EL (cell line): ENCODE measurements at places on chromosomes 3 and 15.

DNA sequence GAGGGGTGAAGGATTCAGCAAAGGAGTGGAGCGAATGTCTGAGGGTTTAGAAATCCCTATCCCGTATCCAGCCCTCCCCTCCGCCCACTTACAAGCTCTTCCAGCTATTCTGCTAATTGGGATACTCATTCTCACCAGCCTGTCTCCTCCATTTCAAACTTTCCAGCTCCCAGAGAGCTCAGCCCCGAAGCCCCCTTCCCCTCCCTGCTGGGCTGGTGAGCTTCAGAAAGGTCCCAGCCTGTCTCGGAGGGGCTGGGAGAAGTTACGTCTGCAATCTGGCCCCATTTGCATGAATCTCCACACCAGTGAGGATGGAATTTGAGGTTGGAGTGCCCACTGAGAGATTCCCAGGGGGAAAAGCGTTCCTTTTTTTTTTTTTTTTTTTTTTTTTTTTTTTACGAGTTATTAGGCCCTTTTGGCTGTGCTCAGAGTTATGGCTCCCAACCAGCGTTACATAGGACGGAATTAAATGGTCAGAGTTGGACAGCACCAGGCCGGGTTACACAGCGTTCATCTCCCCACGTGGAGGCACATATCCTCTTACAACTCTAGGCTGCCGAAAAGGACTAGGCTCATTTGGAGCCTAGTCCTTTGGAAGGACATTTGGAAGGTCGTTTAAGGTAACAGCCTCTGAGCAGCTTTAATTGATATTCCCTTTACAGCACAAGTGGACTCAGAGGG is 34.6 kb downstream of the FGD5 start:
- DNase-seq: no peak

GRCh38 chr3:976006-976405 is 116.8 kb upstream of the CNTN6 start:
- no peak for DNase-seq

DNA sequence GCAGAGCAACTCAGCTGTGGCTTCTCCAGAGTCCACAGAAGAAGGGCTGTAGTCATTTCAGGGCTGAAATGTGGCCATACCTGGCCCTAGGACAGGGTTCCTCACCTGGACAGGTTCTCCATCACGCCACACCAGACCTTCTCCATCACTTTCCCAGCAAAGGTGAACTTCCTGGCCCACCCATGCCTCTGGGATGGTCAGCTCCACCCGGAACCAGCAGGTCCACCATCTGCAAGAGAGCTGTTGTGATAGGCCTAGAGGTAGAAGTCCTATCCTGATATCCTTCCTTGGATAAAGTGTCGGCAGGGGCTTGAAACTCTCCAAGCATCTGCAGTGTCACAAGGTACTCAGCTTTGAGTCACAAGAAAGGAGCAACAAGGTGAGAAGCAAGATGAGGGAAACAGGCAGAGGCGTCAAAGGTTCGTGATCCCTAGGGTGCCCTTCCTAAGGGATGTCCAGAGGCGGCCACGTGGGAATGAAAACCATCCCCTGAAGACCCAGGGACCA is 948 bp downstream of the MAN2C1 start:
- DNase-seq: no peak

- peak; percentile 57 for DNase-seq
These were observed 120.9 kb downstream of the SAMMSON start for GRCh38 chr3:70120357-70120966.

- no peak for DNase-seq
These were observed 25.3 kb downstream of the MEF2A start for GRCh38 chr15:99590913-99591646.

DNA sequence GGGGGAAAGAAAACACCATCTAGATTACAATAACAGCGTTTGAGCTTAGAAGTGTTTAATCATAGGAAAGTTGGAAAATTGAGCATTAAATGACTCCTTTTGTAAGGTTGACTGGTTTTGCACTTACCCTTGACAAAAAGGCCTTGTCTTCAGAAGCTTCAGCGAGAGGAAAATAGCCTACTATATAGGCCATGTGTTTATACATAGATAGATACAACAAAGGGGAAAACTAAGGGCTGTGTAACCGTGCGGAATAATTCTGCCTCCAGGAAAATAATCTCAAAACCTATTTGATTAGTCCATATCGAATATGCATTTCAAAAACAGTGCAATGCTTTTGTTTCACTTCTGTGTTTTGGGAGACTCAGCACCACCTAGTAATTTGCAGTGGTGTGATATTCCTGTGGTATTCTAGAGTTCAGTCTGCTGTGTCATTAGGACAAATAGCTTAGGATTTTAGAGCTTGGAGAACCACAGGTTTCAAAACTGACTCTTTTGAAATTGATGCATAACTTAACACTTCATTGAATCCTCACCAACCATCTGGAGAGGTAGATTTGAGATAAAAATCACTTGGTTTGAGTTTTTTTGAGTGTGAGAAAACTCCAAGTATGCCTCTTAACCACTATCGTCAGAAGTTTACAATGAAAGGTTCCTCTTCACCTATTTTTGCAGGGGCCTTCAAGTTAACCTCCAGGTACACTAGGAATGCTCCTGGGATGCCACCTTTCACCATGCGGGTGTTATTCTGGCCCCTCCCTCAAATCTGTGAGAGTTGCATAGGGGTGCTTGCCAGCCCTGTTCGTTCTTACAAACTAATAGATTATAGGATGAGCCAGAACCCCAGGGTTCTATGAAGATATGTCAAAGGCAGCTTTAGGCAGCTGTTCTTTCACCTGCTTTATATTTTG is 1.9 kb downstream of the ARHGAP31 start:
- peak; percentile 29 for DNase-seq

GRCh38 chr15:31393444-31394091 is 66.9 kb downstream of the KLF13 start:
- DNase-seq: no peak

DNA sequence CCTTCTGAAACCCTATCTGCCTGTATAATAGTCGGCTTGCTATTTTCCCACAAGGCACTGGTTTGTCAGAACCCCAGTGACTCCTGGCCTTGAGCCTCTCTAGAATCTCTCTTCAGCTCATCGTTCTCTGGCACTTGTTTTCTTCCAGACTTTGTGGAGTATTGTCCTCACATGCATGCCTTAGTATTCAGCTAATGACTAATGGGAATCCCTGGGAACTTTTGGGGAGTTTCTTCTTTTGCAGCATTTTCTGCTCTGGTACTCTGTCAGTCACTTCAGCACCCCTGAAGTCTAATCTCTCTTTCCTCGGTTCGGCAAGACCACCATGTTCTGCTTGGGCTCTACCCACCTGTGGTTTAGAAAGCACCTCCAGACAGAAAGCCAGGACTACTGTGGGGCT is 35.8 kb upstream of the THRB start:
- DNase-seq: no peak
